ENCODE measurements at places on chromosomes 16 and 17. TPM values are rescaled to one million over a fixed set of nuclear protein-coding genes. Genes with fewer than 3 reads are reported as not detected.

- DNase-seq, result no peak
These were observed 20.1 kb downstream of the YWHAE start for GRCh38 chr17:1379930-1380313.

GRCh38 chr16:64475627-64476351, 646.1 kb downstream of the CDH11 start:
- peak; percentile 71 for DNase-seq

- DNase-seq, result no peak
These were observed 26.4 kb downstream of the SMYD4 start for GRCh38 chr17:1803280-1803679.

- DNase-seq, result no peak
These were observed 5.7 kb upstream of the LCAT start for GRCh38 chr16:67949645-67950044.

GRCh38 chr17:28667870-28668269, 5.9 kb downstream of the SUPT6H start:
- DNase-seq, result no peak

DNA sequence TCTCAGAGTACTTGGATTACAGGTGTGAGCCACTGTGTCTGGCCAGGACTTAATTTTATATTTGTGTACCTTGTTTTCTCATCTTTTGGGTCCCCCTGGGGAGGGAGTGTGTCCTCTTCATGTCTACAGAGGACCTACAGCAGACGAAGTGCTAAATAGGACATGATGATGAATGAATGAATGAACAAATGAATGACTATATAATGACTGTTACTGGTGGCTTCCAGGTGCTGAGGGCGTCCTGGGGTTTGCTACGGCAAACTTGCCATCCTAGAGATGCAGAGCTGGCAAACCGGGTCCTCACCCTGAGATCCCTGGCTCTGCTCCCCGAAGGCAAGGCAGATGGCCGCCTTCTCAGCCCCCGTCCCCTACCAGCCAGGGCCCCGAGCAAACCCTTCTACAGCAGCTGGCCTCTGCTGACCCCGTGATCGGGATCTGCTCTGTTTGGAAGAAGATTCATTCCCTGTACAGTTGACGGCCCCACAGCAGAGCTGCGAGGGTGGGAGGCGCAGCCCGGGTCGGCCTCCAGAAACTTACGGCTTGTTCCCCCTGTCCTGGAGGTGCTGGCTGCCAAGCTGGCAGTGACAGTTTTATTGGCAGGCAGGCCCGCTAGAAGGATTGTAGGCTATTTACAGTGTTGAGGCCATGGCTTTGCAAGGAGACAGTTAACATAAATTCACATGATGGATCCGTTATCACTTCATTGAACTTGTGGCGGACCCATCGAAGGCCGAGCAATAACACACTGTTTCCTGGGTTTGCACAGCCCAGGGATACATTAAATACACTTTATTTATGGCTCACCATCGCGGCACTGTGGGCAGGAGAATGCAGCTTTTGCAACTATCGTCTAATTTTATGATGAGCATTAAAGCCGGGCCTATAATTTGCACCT, 197.7 kb upstream of the GSE1 start:
- peak; percentile 54 for DNase-seq

GRCh38 chr16:46687486-46687885, 1.5 kb downstream of the VPS35 start:
- no peak for DNase-seq

DNA sequence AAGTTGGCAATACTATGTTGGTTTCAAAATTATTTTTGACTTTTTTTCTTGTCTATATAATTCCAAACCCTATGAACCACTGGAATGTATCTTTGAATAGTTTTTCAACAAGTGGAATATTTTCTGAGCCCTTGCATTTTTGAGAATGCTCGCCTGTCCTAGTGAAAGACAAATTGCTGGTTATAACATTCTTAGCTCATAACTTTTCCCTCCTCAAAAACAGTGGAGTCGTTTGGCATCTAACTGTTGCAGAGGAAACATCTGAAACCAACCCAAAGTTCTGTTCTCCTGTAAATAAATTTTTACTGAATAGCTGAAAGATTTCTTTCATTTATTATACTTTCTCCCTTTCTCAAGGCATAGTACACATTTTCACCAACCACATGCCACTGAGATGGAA, 11.3 kb upstream of the COX10 start:
- DNase-seq, result no peak

DNA sequence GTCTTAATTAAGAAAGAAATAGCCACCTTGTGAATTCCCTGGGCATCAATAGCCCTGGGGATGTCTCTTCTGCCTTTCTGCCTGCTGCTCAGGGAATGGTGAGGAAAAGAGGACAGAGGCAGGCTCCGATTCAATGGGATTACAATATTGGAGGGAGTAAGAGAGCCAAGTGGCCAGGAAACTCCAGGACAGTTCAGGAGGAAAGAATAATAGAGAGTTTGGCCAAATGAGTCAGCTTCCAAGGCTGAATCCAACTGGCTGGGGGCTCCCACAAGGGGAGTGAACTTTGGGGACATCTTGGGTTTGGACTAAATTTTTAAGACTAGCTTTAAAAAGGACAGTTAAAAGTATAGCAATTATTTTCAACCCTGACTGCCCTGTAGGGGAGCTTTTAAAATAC, 235.8 kb upstream of the ASIC2 start:
- DNase-seq, result peak; percentile 72

DNA sequence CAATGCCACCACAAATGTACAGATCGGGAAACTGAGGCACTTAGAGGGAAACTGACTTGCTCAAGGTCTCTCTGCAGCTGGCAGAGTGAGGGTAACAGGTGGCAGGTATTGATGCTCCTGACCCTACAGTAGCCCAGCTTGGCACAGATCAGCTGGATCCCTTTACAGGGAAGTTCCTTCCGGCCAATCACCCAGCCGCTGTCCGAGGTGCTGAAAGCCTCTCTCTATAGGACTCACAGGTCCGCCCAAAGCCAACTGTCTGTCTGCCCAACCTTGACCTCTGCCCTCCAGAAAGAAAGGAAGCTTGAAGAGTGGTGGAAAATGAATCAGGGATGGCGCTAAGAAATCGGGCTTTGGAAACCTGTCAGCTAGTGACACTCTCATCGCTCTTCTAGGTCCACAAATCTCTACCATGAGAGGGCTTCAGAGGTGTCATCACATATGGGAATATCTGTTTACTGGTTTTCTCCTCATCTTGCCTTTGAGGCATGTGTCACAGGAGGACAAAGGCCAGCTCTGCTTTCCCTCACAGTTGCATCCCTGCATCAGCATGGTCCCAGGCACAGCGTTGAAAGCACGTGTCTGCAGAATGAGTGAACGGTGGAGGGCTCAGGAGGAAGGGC, 246.2 kb downstream of the KATNIP start:
- peak; percentile 66 for DNase-seq

The MSI2 gene
- total RNA-seq, result 26.4 TPM

The NOG gene
- total RNA-seq, result 4.3 TPM

The TNP2 gene
- not detected for total RNA-seq

The FNDC8 gene
- not detected for total RNA-seq

The PNMT gene
- total RNA-seq, result 3.2 TPM
